ENCODE measurements at places on chromosomes 6 and 20.

GRCh38 chr6:156940221-156940620, 163.0 kb downstream of the ARID1B start:
- DNase-seq: no peak

- DNase-seq: no peak
Measured at GRCh38 chr6:33508935-33509926, 54.9 kb downstream of the ZBTB9 start.

DNA sequence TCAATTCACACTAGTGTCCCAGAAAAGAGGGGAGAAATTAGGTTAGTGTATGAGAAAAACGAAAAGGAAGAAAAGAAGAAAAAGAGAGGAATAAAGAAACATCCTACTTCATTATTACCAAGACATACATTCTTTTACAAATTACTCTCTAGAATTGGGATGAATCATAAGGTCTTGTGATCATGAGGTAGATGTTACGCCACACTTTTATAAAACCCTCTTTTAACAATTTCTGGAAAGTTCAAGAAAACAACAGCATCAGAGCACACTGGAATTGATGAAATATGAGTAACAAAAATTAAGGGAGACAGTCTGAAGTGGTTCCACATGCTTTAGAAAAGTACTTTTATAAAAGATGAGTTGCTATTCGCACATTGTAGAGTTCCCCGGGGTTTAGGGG, 32.6 kb upstream of the NRSN1 start:
- DNase-seq: no peak

DNA sequence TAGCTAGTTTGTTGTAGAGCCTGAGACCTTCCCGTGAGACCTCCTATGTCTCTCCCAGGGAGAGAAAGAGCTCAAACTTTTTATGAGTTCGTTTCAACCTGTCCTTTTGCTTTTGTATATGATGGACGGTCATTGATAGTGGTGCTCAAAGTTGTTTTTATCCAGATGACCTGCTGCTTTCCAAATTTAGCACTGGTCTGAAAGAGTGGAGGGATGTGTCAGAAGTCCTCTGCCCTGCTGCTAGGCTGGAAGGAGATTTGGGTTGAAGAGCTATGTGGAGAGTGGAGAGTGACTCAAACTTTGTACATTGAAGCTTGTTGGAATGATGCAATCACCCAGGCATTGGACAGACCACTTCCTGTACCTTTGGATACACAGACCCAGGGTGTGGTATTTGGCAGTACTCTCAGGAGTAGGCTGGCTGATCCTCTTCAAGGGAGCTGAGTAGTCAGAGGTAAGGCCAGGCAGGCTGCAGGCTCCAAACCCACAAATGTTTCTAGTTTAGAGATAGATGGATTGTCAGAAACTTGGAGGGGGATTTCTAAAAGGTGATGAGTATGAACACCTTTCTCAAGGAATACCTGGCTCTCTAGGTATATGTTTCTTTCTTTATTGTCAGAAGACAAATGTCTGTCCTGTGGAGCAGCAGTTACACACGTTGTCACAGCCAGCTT, 49.4 kb upstream of the RREB1 start:
- no peak for DNase-seq

DNA sequence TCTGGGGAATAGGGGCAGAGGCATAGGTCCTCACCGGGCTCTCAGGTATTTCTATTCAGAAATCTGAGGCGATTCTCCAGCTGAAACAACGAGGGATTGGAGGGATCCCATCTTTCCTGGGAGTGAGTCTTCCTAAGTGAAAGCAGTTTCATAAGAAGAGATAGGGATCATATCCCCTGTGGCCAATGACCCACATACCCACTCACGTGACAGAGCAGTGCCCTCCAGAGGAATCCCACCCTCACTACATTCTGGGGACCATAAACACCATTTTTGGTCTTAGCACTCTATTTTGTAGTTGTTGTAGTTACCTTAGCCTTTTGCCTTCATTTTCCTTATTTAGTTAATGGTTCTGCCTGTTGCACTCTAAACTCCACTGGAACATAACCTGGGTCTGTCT, 121.1 kb downstream of the GPR63 start:
- no peak for DNase-seq

GRCh38 chr6:2086326-2086965, 159.0 kb downstream of the GMDS start:
- no peak for DNase-seq

- no peak for DNase-seq
Measured at GRCh38 chr20:39107741-39108140, 145.6 kb downstream of the DHX35 start.

DNA sequence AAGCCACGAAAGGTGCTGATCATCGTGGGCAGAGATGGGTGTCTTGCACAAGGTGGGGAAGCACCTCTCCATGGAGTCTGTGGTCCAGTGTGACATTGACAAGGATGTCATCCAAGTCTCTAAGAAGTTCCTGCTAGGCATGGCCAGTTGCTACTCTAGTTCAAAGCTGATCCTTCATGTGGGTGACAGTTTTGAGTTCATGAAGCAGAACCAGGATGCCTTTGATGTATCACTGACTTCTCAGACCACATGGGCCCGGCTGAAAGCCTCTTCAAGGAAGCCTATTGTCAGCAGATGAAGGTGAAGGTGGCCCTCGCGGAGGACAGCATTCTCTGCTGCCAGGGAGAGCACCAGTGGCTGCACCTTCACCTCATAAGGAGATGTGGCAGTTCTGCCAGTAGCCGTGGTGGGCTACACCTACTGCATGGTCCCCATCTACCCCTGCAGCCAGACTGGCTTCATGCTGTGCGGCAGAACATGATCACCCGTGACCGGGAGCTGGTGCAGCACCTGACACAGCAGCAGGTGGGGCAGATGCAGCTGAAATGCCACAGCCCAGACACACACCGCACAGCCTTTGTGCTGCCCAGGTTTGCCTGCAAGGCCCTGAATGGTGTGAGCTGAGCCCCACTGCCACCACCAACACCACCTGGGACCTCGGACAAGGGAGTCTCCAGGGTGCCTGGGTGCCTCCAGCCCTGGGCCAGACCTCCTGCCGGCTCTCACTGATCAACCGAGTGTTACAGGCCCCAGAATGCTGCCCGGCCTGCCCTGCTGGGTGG, 75.0 kb upstream of the SULF2 start:
- DNase-seq: no peak

DNA sequence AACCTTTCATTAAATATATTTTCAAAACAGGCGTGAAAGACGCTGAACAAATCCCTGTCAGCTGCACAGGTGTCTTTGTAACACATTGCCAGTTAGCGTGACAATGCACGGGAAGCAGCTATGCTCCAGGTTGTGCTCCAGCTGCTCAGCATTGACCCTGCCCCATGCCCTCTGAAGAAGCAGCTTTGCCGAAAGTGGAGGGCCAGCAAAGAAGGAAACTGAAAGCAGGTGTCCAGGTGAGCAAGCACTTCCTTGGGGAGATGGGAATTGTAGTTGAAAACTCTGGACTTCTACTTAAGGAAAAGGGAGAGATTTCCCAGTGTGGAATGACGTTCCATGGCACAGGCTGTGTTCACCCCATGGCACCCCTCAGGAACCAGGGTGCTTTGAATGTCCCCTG, 125.7 kb downstream of the TTLL2 start:
- no peak for DNase-seq

DNA sequence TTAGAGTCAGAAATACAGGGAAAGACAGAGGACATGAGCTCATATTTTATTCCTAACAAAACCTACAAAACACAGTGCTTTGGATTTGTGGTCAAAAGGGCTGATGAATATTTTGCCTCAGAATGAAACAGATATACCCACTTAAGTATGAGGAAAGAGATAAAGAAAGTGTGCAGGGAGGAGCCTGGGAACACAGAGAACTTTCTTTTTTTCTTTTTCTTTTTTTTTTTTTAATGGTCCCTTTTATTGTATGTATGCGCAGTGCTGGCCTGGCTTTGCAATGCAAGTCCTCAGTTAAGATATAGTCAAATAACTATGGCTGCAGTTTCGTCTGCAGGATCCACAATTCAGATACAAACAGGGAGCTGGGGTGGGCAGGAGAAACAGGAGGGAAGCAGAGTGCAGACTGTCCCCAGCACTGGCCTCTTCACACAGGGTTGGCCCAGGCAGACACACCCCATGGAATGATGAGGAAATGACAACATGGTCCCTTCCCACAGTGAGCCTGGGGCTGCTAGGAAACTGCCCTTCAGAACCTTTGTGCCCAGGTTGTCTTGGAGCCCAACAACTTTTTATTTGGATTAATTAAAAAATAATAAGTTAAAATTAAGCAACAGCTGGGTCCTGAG, 629.8 kb upstream of the AGPAT4 start:
- no peak for DNase-seq

DNA sequence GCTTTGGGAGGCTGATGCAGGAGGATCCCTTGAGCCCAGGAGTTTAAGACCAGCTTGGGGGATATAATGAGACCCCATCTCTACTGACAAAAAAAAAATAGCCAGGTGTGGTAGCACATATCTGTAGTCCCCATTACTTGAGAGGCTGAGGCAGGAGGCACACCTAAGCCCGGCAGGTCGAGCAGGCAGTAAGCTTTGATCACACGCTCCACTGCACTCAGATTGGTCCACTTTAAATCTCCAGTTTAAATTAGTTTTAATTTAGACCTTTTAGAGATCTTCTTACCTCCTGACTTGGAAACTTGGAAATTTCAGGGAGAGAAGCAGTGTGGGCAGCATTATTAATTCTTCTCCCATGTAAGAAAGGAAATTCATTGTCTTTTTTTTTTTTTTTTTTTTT, 16.8 kb upstream of the PLCB4 start:
- DNase-seq: no peak

GRCh38 chr6:42702200-42702599, 20.2 kb downstream of the PRPH2 start:
- DNase-seq: no peak

DNA sequence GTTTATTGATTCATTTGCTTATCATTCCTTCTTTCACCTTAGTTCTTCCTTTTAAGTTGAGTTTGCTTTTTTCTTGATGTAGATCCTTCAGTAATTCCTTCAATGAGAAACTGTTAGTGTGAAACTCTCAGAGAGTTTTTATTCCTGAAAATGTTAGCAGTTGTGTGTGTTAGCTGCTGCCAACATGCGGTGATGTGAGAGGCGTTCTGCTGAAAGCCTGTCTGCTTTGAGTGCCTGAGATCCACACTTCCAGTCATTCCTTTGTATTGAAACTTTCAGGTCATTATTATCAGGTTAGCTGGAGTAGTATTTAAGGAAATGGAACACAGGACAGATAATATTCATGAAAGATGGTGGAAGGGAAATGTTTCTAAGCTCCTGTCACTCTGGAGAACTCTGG, 70.0 kb upstream of the SUPT3H start:
- DNase-seq: no peak

DNA sequence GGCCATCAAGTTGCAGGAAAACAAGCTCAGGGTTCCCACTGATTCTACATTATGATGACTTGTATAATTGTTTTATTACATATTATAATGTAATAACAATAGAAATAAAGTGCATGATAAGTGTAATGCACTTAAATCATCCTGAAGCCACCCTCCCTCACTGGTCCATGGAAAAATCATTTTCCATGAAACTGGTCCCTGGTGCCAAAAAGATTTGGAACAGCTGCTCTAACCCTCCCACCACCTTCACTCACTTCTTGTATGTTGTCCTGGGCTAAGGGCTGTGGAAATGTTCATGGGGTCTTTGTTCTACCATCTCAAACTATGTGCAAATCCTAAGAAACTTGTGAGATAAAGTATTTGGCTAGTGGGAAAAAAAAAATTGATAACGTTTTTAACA, 133.8 kb downstream of the LRRC1 start:
- DNase-seq: no peak

- DNase-seq: no peak
Measured at GRCh38 chr6:148453906-148454305, 111.3 kb downstream of the SASH1 start.

DNA sequence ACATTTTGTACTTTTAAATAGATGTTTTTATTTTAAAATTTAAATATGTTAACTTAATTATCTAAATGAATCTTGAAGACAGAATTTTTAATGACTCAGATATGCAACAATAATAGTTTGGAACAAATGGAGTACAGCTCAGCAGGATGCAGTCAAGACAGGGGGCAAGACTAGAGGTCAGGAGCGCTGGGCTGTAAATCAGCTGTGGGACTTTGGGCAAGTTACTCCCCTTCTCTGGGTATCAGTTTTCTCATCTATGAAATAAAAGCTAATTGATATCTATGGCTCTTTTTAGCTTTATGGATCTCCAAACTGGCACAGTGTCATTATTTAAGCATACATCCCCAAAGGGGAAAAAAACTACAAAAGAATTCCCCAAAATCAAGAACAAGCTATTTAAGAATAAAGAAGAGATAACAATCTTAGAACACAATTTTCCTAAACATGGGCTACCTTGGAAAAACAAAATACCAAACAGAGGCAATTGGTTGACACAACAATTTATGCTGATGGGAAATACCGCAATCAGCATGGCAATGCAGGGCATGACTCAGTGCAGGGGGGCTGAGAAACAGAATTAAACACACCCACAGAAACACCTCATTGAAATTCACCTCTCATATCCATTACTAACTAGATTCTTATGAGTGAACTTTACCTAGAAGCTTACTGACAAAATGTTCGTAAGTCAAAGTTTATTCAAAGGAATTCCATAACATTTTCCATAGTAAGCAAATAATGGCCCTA, 188.2 kb downstream of the SIM1 start:
- no peak for DNase-seq

- no peak for DNase-seq
Measured at GRCh38 chr20:32626859-32627636, 41.9 kb upstream of the NOL4L start.

DNA sequence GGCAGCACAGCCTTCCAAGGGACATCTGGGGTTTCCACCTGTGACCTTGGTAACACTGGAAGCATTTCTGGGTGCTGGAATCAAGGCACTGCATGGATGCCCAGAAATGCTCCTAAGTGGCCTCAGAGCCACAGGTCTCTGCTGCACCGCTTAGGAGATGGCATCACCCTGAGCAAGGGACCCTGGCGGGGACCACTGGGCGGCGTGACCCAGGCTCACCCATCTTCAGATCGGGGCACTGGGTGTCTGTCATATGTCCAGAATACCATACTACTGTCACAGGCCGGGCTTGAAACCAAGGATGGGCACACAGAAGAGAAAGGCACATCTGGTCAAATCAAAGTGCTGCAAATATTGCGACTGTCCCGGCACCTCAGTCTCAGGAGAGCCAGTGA, 45.9 kb downstream of the SSR1 start:
- no peak for DNase-seq

DNA sequence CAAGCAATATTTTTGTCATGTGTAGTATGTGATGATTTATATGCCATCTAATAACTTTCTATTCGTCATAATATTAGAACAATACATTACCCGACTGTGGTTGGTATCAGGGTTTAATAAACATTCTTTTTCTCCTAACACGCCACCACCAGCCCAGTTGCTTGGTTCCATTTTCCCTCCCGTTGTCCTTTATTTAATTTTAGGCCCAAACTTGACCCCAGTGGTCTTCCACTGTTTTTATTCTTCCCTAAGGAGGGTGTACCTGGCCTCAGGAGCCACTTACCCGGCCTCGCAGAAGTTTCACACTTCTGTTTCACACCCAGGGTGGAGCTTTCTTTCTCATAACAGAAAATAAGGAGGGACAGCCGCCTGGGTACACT, 33.1 kb upstream of the PIM1 start:
- DNase-seq: no peak

DNA sequence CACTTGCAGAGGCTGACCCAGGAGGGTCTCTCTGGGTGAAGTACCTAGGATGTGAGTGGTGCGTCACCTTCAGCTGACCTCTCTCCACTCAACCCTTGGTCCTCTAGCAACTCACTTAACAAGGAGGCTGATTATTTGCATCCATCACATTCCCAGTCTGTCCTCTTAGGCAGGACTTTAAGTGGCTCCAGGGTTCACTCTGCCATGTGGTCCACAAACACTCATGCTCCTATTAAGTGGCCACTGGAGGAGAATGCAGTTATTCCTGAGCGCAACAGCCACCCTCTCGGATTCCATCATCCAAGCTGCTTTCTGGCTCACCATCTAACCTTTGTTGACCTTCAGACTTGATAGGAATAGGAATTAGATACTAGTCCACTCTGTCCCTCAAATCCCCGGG, 61.1 kb upstream of the SCAF8 start:
- DNase-seq: no peak

Data from ovary (tissue), 10 donors.